ENCODE measurements at places on chromosomes 2 and 18.

- no peak for DNase-seq
These were observed 366.2 kb upstream of the LRRTM1 start for GRCh38 chr2:80670763-80671162.

GRCh38 chr2:144490857-144491256 lies 29.1 kb downstream of the ZEB2 start:
- DNase-seq, result no peak

- no peak for DNase-seq
These were observed 8.4 kb downstream of the POMC start for GRCh38 chr2:25159949-25160348.

DNA sequence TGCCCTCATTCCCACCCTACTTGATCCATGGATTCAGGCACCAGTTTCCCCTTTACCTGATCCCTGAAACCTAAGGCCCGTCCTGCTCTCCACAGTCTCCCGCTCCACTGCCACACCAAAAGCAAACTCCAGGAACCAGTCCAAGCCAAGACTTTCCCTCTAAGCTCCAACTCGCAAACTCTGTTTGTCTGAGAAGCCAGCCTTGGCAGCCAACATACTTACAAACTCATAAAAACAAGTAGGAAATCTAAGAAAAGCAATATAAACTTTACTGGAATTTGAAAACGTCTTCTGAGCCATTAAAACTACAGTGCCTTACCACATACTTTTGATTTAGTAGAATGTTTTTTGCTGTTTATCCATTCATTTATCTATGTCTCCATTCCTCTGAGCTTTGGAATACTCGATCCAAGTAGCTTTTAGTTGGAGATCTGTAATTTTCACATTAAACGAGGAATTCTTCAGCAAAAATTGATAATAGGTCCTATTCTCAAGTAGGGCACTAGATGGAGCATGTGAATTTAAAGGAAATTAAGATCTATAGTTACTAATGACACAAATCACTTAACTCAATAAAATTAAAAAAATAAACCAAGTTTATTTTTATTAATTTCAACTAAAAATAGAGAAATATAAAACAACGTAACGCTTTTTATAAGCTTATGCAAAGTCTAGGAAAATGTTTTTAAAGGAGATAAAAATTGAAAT lies 199.7 kb downstream of the MYO3B start:
- no peak for DNase-seq

DNA sequence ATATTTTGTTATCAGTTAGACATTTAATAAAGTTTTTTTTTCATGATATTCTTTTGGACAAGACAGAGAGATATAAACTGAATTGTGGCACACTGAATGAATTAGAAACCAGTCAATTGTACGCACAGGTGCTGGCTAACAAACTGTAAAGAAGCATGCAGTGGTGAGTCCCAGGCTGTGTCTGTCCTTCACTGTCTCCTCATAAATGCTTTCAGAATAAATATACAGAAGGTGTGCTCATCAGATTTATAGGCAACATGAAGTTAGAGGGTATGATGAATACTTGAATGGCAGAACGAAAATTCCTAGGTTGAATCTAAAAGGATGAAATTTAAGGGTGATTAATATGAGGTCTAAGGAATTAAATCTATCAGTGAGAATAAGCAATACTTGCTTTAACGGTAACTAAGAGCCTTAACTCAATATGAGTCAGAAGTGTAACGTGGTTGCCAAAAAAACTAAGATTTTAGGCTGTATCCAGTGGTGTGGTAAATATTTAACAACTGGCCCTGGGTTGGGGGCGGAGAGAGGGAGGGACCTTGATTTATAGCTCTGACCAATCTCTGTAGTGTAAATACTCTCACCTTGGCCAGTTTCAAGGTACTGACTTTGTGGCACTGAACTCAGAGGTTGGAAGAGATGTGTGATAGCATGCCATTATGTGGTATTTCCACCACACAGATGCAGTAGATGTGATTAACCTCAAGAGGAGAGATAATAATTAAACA lies 41.9 kb upstream of the AAK1 start:
- DNase-seq, result no peak

GRCh38 chr18:55457028-55457427 lies 131.0 kb downstream of the TCF4 start:
- DNase-seq, result no peak

- no peak for DNase-seq
These were observed 777 bp upstream of the RAB17 start for GRCh38 chr2:237591141-237591881.

GRCh38 chr2:28627722-28628480 lies 123.7 kb upstream of the PPP1CB start:
- no peak for DNase-seq

Measured in EL (cell line).